CD8-positive, alpha-beta memory T cell (primary cell): ENCODE measurements at places on chromosomes 11 and 22. TPM values are rescaled to one million over a fixed set of nuclear protein-coding genes. Genes with fewer than 3 reads are reported as not detected.

GRCh38 chr22:25680051-25680450 lies 61.9 kb upstream of the MYO18B start:
- H3K27me3 ChIP-seq, result no peaks in the 10 kb centered on the region
- no peak overlapping the region for H3K4me3 ChIP-seq
- no peak overlapping the region for H3K27ac ChIP-seq
- no peak for DNase-seq
- H3K4me1 ChIP-seq, result no peaks in the 10 kb centered on the region
- no peaks in the 10 kb centered on the region for H3K36me3 ChIP-seq

DNA sequence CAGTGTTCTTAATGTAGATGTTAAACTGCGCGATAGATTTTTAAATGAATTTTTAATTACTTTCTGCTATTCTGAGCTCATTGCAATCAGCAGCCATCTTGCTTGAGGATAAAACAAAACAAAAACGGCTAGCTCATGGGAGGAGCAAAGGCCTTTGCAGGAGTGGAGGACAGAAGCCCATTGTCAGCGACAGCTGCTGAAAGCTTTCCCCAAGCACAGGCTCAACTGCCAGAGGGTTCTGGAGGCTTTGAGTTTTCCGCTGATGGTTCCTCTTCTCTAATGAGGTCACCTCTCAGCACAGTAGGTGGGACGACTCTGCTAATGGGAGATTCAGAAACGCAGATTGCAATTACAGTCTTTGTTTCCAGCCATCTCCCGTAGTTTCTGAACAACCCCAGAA lies 167.1 kb upstream of the TTC12 start:
- no peaks in the 10 kb centered on the region for H3K27me3 ChIP-seq
- DNase-seq, result no peak
- no peaks in the 10 kb centered on the region for H3K4me1 ChIP-seq
- H3K36me3 ChIP-seq, result no peaks in the 10 kb centered on the region
- H3K27ac ChIP-seq, result no peak overlapping the region
- H3K4me3 ChIP-seq, result no peak overlapping the region

GRCh38 chr22:40665312-40665711 lies 14.0 kb upstream of the MCHR1 start:
- H3K27ac ChIP-seq, result no peak overlapping the region
- H3K27me3 ChIP-seq, result no peaks in the 10 kb centered on the region
- H3K4me1 ChIP-seq, result no peaks in the 10 kb centered on the region
- H3K36me3 ChIP-seq, result no peaks in the 10 kb centered on the region
- H3K4me3 ChIP-seq, result no peak overlapping the region

DNA sequence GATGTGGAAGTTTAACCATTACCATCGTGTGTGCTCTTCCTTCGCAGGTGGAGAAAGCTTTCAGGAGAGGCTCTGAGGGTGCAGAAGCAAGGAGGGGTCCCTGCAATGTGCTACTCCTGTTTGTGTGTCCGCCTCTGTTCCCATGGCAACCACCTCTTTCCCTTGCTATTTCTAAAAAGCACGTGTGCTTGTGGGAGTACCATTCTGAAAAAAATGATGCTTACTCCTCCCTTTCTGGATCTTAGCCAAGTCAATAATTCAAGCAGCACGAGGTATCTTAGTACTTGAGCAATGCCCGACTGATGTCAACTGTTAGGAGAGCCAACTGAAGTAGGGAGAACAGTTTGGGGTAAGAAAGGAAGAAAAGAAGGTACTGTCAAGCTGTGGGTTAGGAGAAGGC lies 628.7 kb downstream of the NTM start:
- no peak for DNase-seq
- no peaks in the 10 kb centered on the region for H3K36me3 ChIP-seq
- H3K27me3 ChIP-seq, result no peaks in the 10 kb centered on the region
- H3K27ac ChIP-seq, result no peak overlapping the region
- no peak overlapping the region for H3K4me3 ChIP-seq
- no peaks in the 10 kb centered on the region for H3K4me1 ChIP-seq

DNA sequence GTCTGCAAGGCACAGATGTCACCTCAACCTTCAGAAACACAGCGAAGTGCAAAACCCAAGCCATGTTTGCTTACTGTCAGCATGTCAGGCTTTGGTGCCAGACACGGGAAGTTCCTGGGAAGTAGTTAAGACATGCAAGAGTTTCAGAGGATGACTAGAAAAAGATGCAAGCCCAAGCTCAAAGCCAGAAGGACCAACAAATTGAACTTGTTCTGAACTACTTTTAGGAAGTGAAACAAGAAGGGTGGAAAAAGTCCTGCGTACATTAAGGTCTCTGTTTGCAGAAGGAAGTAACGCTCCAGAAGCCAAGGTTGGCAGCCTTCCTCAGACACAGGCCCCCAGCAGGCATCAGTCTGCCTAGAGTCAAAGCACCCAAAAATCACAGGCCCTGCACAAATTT lies 2.6 kb downstream of the AP1B1 start:
- H3K4me1 ChIP-seq, result peaks cover 27% of the 10 kb centered on the region
- H3K27me3 ChIP-seq, result no peaks in the 10 kb centered on the region
- no peaks in the 10 kb centered on the region for H3K36me3 ChIP-seq

GRCh38 chr11:129013737-129014475 lies 71.2 kb upstream of the TP53AIP1 start:
- no peak overlapping the region for H3K27ac ChIP-seq
- H3K27me3 ChIP-seq, result no peaks in the 10 kb centered on the region
- no peak for DNase-seq
- H3K4me1 ChIP-seq, result no peaks in the 10 kb centered on the region

The FOLR1 gene
- total RNA-seq, result not detected

The OR51I1 gene
- total RNA-seq, result not detected

The FAM181B gene
- not detected for total RNA-seq
